Activated T-cell treated with anti-CD3 and anti-CD28 coated beads for 24 hours (primary cell): ENCODE measurements at places on chromosomes 12 and 14.

DNA sequence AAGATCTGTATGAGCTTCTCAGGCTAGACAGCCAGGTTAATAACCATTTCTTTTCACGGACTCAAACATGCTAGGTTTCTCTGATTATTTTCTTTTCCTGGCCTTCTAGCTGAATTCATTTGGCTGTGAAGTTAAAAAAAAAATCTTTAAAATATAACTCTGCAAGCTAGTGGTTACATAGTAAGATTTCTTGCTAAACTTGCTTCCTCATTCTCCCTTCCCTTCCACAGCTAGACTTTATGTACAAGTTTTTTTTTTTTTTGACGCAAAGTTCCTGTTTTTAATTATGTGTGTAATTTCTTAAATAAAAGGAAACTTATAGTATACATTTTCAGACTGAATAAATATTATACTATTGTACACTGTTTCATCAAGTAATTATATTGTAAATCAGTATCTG is 145.4 kb downstream of the TMTC2 start:
- no peak for DNase-seq

- no peak for DNase-seq
Observed at GRCh38 chr14:37813732-37814131, 218.3 kb downstream of the TTC6 start.

DNA sequence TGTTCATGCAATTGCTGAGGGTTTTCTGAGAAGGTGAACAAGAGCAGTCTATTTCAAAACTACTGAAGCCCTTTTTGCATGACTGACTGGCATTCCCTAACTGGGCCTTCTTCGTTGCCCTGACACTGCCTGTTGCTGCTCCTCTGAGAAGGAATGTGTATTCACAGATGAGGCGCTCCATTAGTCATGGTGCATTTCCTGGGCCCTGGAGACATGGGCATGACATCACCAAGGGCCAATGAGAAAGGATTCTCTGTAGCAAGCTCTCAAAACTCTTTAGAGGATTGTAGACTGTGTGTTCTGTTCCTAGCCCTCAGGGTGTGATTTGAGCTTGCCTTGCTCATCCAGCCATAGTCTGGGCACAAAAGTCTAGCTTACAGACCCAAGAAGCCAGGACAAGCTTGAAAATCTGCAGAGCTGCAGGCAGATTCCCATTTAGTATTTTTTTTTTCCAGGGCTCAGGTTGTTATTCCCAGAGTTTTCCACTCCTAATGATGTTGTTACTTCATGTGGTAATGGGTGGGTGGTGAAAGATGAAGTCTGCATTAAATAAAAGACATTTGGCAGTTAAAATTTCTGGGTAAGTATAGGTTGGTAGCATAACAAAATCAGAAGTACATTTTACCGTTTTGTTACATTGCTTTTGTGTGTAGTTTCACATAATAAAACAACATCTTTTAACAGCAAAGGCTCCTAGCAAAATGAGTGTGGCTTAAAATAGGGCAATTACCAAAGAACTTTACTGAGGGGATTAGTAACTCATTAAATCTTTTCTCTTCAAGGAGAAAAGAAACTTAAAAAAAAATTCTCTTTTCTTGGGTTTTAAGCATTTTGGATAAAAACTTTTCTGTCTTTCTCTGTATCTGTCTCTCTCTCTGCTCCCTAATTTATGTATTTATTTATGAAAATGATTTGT is 318.4 kb downstream of the RAD51B start:
- no peak for DNase-seq

GRCh38 chr12:54428050-54429013 is 9.3 kb upstream of the ITGA5 start:
- DNase-seq, result no peak

- DNase-seq, result no peak
Observed at GRCh38 chr12:82954064-82954463, 267.4 kb downstream of the TMTC2 start.

DNA sequence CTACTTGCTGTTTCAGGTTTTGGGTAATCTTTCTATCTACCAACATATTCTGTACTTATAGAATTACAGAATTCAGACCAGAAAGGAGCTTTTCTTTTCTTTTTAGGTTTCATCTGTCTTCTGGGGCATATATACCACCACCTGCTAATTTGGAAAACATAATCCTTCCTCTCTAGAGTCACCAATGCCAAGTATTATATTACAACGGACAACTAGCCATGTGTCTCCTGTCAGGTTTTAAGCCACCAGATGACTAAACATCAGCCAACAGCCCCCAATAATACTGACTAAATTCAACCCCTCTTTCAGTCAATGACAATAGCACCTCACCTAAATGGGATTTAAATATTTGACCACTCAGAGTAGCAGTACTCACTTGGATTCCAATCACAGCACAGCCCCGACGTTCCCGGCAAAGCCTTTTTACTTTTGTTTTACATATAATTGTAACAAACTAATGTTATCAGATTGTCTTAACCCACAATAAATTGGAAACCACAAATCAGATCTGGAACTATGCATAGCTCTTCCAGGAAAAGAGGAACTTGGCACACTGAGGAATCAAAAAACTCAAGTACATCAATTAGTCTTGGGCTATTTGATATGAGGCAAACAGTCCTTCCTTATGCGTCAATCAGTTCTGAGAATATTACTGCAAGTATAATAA is 13.5 kb downstream of the SLC11A2 start:
- DNase-seq, result no peak

- DNase-seq, result no peak
Observed at GRCh38 chr14:79967453-79967852, 243.9 kb downstream of the DIO2 start.
